ENCODE measurements at places on chromosomes 4 and X.

DNA sequence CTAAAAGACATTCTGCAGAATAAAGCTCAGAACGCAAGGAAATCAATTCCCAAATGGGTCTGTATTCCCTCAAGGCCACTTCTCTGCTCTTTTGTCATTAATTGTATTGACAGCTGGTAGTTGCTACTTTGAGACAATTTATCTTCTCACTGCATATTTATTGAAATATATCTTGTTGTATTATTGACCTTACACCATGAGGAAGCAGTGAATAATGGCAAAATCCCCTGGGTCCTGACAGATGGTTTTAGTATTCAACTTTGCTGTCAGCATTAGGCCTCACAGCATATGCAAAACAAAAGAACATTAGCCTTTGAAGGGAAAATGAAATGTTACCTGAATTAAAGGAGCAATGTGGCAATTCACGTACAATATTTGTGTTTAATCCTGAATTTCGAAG is 406.1 kb upstream of the TRAM1L1 start:
- no peak for DNase-seq

DNA sequence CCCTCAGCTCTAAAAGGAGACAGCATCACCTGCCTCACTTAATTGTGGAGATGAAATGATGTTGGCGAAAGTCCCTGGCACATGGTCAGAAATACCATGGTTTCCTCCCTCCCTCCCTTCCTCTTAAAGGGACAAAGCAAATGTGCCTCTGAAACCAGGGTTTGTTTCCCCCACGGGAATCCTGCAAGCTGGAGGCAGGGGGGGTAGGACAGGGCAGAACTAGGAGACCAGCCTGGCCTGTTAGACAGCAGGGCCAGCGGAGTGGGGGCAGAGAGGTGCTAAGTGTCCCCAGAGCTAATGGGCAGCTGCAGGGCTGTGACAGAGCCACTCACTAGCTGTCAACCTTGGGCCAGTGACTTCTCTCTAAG is 5.7 kb downstream of the RTL5 start:
- no peak for DNase-seq

- DNase-seq: no peak
Measured at GRCh38 chr4:155795991-155796390, 37.2 kb downstream of the GUCY1B1 start.

DNA sequence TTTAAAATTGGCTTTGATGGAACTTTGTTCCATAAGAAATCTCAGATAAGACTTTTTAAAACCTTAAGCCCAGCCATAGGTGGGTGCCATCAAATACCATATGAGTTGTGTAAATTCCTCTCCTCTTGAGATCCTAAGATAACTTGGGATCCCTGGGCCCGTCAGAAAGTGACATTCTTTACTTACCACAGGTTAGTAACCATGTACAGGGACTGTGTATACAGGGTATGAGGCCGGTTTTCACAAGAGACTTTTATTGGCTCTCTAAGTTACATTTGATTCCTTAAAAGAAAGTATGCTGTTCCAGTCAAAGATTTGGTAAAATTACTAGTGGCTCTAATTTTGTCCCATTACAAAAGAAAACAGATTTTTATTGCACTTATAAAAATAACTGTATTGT is 110.1 kb downstream of the APOOL start:
- DNase-seq: no peak

GRCh38 chrX:4663085-4663484 is 949.6 kb upstream of the PRKX start:
- no peak for DNase-seq

Measured in NCI-H187 (cell line).